HT1080 (cell line): ENCODE measurements at places on chromosomes 16 and 17. TPM values are rescaled to one million over a fixed set of nuclear protein-coding genes. Genes with fewer than 3 reads are reported as not detected.

DNA sequence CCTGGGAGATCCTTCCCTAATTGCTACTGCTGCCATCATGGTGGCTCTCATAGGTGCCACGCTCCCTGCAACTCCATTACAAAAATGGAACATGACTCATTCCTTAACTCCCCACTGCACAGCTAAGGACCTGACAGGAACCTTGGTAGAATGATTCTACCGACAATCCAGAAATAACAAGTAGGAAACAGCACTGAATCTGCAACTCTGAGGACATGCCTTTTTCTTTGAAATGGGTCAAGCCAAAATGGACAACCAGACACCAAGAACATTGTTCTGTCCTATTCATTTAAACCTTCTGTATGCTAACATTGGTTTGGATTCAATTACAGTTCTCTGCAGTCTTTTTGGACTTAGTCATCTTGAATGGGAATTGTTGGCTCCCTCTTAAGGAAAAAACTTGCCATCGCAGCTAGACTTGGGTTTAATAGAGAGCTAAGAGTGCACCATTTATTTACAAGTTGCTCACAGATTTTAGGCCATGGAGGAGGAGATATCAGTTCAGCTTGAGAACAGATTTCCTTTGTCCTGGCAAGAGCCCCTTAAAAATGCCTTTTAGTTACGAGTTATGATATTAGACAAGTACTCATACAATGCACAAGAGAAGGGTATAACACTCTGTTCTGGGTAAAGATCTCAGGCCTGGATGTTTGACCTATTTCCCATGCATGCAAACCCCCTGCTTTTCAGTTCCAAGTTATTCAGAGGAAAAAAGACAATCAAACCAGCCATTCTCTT is 20.9 kb upstream of the NSRP1 start:
- DNase-seq: peak; percentile 80

DNA sequence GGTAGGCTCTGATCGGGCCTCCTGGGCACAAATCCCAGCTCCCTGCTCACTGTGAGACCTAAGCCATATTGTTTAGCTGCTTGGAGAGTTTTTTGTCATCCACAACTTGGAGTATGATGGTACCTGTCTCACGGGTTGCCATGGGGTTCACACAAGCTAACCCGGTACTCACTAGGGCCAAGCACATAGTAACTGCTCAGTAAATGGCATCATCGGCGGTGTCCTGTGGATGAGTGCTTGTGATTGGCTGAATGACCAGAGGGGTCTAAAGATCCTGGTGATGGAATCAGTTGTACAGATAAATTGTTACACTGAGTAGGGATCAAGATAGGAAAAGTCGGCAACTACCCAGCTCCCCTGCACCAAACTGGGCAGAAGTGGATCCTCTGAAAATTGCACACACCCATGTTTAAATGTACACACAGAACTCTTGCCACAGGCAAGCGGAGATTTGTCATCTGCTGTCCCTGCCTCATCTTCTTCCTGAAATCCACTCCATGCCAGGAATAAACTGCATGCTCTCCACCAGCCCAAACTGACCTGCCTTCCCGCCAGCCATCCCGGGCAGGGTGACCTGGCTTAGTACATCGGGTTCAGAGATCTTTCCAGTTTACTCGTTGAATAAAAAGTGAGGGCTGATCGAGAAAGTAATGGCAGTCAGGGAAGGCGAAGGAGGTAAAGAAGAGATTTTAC is 6.5 kb downstream of the MAPT start:
- no peak for DNase-seq

DNA sequence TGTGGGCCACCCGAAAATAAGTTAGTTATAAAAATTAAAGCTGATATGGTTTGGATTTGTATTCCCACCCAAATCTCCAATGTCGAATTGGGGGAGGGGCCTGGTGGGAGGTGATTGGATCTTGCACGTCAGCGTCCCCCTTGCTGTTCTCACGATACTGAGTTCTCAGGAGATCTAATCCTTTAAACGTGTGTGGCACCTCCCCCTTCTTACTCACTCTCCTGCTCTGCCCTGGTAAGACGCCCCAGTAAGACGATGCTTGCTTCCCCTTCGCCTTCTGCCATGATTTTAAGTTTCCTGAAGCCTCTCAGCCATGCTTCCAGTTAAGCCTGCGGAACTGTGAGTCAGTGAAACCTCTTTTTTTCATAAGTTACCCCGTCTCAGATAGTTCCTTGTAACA is 35.4 kb downstream of the SYCE1L start:
- no peak for DNase-seq

DNA sequence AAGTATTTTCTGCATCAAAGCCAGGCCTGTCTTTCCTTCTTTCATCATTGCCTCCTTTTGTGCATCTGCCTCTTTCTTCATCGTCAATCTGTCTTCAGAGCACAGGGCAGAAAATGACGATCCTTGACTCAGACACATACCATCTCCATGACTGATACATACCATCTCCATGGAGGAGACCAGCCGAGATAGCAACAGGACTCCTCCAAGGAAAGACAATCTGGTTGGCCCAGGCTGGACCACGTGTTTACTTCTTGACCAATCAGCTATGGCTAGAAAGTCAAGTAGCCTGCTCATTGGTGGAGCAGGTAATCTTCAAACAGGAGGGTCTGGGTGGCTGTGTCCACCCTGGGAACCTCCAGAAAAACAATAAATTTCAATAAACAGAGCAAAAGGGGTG is 164.6 kb downstream of the CPPED1 start:
- peak; percentile 81 for DNase-seq

Gene NOB1
- total RNA-seq: 35.4 and 42.5 TPM in 2 replicates

Gene NPIPB6
- total RNA-seq: 0.27 TPM in 1 of 2 replicates, not detected in the other

DNA sequence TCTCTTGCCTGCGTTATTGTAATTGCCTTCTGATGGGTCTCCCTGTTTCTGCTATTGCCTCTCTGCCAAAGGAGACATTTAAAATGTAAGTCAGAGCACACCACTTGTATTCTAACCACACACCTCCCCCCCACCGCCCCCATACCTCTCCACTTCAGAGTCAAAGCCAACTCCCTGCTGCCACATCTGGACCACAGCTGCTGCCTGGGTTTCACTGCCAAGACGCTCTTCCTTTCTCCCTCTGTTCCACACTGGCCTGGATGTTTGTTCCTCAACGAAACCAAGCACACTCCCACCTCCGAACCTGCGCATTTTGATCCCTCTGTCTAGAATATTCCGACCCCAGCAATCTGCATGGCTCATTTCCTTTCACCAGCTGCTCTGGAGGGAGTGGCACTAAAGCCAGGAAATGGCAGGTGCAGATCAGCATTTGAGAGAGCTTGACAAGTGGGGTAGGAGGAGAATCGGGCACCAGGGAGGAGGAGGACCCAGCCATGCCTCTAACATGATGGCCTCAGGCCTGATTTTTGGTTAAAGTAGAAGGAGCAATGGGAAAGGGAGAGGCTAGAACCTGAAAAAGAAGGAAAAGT is 92.4 kb upstream of the HS3ST2 start:
- DNase-seq: no peak

DNA sequence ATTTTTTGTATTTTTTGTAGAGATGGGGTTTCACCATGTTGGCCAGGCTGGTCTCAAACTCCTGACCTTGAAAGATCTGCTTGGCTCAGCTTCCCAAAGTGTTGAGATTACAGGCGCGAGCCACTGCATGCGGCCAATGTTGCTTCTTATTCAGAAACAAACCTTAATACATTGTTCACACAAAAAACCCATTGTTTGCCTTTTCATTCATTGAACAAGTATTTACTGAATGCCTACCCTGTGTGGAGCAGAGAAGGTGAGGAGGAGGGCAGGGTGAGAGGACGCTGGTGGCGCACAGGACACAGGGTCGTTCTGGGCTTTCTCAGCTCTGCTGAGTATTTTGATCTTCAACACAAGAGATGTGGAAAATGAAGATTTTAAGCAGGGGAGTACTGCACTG is 8.0 kb upstream of the KRT23 start:
- no peak for DNase-seq

DNA sequence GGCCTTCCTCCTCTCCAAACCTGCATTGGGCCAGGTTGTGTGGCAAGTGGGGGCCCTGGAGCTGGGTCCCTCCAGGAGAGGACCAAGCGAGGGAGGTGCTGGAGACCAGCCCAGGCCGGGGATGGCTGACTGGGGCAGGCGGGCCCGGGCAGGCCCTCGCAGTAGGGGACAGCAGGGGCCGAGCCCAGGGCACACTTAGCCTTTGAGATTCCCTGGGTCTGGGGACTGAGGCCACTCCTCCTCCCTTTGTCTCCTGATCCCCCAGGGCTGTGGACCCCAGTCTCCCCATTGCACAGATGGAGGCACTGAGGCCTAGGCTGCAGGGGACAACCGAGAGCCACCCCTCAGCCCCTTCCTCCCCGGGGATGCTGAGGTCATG is 5.2 kb downstream of the FOXJ1 start:
- no peak for DNase-seq

- DNase-seq: no peak
Measured at GRCh38 chr16:58027916-58028455, 2.4 kb downstream of the MMP15 start.

DNA sequence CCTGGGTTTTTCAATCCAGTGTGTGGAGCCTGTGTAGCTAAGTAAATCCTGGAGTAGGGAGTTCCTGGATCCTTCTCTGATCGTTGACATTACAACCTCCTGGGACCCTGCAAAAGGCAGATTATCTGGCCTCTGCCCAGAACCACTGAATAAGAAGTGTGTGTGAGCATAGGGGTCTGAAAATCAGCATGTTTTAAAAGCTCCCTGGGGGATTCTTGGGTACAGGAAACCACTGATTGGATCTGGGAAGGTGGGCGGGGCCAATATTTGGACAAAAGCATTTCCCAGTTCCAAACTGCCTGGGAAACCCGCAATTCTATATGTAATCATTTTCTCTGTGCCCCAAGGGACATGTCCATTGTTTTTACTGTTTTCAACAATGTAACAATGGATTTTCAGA is 27.2 kb upstream of the BEAN1 start:
- no peak for DNase-seq

Gene CD300E
- not detected in 2 replicates for total RNA-seq

- DNase-seq: no peak
Measured at GRCh38 chr17:74606050-74606449, 14.0 kb upstream of the CD300LD start.

Gene LPO
- total RNA-seq: 0.05 TPM in 1 of 2 replicates, not detected in the other

- no peak for DNase-seq
Measured at GRCh38 chr16:67294938-67295361, 15.6 kb downstream of the PLEKHG4 start.

Gene ABCA9
- not detected in 2 replicates for total RNA-seq

Gene PRAC1
- total RNA-seq: not detected in 2 replicates
